Hypothalamus (tissue), 51 donors: ENCODE measurements at places on chromosomes 13 and 19.

GRCh38 chr13:77699059-77699680 is 1.7 kb downstream of the SLAIN1 start:
- DNase-seq = no peak

DNA sequence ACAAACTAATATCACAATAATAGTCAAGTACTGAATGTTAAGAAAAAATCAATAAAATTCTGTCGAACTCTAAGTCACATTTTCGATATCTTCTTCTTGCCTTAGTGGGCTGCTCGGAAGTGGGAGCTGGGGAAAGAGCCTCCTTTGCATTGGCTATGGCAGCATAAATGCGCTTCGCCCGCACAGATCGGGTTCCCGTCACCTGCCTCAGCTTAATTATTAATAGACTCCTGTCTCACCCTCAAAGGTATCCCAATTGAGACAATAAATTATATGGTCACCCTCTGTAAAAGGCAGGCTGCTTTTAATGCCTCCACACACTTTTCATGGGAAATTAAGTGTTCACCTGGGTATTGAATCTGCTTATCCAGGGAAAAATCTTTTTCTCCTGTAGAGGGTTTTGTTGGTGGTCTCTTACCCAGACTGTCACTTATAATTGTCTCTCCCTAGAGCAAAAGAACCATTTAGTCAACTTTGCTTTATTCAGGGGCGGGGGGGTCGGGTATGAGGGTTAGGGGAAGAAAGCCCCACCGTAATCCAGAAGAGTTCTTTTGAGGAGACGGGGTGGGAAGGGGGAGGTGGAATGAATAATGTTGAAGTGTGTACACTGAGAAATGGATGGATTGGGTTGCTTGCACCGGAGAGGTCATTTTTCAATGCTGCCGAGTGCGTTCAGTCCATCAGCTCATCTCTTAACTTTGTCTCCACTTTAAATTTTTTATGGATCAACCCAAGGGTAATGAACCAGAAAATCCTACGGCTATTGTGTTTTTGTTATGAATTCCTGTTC is 682.6 kb upstream of the SGCG start:
- no peak for DNase-seq

GRCh38 chr13:30808600-30808999 is 73.3 kb downstream of the ALOX5AP start:
- DNase-seq = no peak

DNA sequence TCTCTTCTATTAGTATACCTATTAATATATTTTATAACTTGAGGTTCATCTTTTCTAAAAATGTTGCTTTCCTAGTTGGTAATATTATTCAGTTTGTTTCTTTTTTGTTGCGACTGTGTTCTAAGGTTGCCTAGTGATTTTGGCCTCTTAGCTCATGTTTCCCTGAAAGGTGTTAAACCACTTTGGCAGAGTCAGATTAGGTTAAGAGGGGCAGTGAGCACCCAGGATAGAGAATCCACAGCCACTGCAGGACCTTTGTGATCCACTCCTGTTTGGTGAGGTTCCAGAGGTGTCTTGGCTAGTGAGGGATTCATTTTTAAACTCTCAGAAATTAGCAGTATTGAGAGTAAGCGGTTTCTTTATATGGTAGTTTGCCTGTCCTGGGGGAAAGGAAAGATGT is 14.9 kb upstream of the GPR18 start:
- DNase-seq = no peak

DNA sequence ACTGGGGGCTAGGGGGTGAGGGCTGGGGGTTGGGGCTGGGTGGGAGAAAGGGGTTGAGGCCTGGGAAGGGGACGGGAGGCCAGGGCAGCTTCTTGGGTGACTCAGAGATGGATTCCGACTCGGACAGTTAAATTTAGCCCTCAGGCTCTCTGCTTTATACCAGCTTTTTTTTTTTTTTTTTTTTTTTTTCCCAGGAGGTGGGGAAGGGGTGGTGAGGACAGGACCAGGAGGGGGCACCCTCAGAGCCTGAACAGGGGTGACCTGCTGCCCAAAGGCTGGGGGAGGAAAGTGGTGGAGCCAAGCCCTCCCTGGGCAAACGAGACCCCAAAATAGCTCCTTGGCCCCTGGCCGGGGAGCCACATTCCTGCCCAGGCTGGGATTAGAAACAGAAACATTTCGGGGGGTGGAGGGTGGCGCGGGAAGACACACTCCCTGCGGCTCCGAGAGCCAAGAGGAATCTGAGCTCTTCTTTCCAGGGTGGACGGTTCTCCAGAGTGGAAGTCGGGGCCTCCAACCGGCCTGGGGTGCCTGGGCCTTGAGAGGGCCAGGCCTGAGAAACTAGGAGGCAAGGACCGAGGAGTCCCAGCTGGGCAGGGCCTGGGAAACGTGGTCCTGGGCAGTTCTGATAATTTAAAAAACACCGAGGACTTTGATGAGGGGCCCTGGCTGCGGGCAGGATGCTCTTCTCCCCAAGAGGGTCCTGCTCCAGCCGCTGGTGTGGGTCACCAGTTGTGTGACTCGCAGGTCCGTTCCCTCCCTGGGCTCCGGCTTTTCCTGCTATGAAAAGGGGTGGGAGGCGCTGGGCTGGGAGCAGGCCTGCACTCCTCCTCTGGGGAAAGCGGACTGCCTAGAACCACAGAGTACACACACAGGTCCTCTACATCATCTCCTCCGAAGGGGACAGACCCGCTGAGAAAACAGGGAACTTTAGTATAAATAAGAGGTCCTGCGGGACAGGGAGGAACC is 813 bp upstream of the DMPK start:
- DNase-seq = no peak

DNA sequence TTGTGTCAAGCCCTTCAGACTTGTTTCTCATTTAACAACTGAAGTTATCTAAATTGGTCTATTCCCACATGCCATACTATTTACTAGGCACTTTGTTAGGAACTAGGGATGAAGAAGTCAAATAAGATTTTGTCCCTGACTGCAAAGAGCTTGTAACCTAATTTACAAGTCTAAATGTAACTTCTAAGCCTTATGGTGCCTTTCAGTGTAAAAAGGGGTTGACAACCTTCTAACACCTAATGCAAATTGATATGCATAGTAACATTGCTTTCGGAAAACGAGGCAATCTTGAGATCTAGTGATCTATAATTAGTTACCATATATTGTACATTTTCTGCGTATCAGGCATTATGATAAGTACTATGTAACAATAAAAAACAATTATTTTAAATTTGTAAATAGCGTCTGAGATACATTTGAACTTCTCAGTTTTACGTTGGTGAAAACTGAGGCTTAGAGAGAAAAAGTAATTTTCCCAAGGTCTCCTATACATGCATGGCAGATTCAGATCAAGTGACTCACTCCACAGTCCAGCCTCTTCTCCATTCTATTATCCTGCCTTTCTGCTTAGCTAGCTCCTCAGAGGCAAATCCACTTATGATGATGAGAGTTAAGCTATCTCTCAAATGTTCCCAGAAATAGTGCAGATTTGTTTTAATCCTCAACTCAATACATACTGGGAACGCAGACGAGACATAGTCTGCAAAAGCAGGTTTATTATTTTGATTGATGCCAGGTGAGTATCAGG is 764.9 kb upstream of the SLITRK5 start:
- DNase-seq = no peak

- DNase-seq = no peak
Measured at GRCh38 chr19:45667620-45668341, at the start of gene GIPR. Gene GIPR (plus strand): TSS chr19:45668221. CDS start chr19:45669521, 1,300 bp downstream.

- DNase-seq = no peak
Measured at GRCh38 chr13:39185326-39185725, 147.1 kb downstream of the NHLRC3 start.

DNA sequence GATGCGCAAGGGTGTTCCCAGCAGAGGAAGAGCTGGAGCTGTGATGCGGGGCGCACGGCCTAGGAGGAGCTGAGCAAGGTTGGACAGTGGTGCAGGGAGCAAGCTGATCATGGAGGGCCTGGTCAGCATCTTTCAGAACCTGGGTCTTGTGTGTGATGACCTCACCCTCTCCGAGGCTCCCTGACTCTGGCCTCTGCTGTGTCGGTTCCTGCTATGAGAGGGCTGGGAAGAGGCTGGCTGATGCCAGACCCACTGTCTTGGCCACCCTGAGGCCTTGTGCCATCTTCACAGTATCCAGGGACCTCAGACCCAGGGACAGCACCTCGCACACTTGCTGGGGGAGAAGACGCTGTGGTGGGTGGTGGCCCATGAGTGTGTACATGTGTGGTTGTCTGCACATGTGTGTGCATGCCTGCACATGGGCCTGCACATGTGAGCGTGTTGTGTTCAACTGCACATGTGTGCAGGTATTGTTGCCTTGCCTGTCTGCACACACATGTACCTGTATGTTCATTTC is 16.5 kb upstream of the C13orf46 start:
- DNase-seq = no peak

GRCh38 chr13:79631051-79631659 is 150.2 kb downstream of the NDFIP2 start:
- DNase-seq = no peak

- DNase-seq = no peak
Measured at GRCh38 chr13:113527272-113527958, 36.9 kb upstream of the DCUN1D2 start.

DNA sequence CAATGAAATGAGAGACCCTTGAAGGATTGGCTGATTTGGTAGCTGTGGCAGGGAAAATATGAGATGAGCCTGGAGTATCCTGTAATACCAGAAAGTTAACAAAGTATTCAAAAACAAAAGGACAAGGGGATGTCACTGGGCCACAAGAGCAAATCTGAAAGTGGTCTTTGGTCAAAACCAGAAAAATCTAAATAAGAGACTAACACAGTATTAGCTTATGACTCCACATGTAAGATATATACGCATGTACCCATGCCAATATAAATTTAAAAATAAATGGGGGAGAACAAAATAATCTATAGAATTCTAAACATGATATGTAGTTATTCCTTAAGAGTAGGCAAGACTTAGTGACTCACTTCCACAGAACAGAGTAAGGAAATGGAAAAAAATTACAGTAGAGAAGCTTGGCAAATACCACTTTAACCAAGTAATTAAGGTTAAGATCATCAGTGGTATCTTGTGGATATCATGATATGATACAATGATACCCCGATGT is 16.9 kb downstream of the KLF12 start:
- no peak for DNase-seq

DNA sequence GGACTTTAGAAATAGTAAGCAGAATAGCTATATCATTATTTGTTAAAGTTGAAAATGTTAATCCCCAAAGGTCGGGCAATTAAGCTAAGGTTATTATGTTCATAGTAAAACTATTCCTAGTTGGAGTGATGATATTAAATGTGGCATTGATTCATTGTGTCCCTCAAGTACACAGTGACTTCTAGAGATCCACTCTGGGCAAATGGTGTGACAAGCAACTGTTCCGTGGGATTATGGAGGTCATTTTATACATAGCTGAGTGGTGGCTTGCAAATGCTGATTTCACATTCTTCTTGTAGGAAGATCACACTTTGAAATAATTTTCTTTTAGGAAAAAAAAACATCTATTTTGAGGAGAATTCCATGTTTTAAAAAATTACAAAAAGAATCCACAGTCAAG is 317.8 kb downstream of the ATP8A2 start:
- no peak for DNase-seq

DNA sequence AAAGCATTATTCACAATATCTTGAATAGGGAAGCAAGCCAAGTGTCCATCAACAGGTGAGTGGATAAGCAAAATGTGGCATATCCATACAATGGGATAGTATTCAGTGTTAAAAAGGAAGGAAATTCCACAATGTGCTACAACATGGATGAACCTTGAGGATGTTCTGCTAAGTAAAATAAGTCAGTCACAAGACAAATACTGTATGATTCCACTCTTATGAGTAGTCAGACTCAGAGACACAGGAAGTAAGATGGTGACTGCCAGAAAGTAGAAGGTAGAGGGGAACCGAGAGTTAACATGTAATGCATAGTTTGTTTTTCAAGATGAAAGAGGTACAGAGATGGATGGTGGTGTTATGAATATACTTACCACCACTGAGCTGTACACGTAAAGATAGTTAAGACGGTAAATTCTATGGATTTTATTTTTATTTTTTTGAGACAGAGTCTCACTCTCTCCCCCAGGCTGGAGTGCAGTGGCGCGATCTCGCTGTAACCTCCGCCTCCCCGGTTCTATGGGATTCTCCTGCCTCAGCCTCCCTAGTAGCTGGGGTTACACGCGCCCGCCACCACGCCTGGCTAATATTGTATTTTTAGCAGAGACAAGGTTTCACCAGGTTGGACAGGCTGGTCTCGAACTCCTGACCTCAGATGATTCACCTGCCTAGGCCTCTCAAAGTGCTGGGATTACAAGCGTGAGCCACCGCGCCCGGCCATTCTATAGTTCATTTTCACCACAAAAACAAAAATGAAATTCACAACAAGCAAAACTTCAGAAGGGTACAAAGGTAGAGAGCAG is 1.0 kb upstream of the CHAMP1 start:
- DNase-seq = no peak

DNA sequence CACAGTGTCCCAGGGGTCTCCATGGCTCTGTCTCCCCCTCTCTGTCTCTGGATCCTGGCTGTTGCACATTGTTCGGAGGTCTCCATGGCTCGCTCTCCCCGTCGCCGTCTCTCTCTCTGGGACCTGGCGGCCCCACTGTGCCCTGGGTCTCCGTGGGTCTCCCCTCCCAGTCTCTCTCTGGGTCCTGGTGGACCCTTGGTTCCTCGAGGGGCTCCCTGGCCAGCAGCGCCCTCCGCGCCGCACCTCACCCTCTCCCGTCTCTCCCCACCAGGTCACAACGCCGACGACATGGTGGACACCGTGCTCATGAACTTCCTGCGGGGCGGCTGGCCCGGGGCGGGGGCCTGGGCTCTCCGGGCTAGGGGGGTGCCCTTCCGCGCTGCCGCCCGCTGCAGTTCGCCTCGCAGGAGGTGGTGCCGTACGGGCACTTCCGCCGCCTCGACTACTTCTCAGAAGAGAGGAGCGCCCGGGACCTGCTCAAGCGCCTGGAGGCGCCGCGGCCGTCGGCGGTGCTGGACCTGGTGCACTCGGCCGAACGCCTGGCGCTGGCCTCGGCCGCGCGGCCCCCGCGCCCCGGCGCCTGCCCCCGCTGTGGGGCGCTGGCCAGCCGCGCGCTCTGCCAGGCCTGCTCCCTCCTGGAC is 29.1 kb downstream of the SIGLEC5 start:
- DNase-seq = no peak

GRCh38 chr19:4278419-4279266 is at the start of gene SHD:
Gene SHD (plus strand): TSS chr19:4279266. CDS start chr19:4280064, 798 bp downstream.
- DNase-seq = no peak
